ENCODE measurements at places on chromosomes 7 and 10. TPM values are rescaled to one million over a fixed set of nuclear protein-coding genes. Genes with fewer than 3 reads are reported as not detected.

The OPALIN gene
- not detected for total RNA-seq

The UCMA gene
- not detected for total RNA-seq

The CRTAC1 gene
- 1.1 TPM for total RNA-seq

The CYP2C19 gene
- not detected for total RNA-seq

The PRPS1L1 gene
- not detected for total RNA-seq

The ZNF804B gene
- not detected for total RNA-seq

The ERLIN1 gene
- 55.8 TPM for total RNA-seq

The BRI3 gene
- total RNA-seq: 188 TPM

The UTF1 gene
- 0.16 TPM for total RNA-seq

The SPDYE2 gene
- not detected for total RNA-seq

The NACAD gene
- total RNA-seq: 0.29 TPM

The PRDX3 gene
- 315 TPM for total RNA-seq

The NPSR1 gene
- not detected for total RNA-seq

The PAPOLB gene
- not detected for total RNA-seq

The ANK3 gene
- 0.66 TPM for total RNA-seq

The FAM25G gene
- total RNA-seq: 1.1 TPM

The ANLN gene
- 81.3 TPM for total RNA-seq

The ATP6V0A4 gene
- total RNA-seq: 0.22 TPM

The KCNH2 gene
- 0.37 TPM for total RNA-seq

The SOSTDC1 gene
- not detected for total RNA-seq

The RSPH10B gene
- total RNA-seq: not detected

The PCLO gene
- total RNA-seq: 1.2 TPM

The SCART1 gene
- total RNA-seq: 0.24 TPM

The FXYD4 gene
- total RNA-seq: not detected

The HOXA4 gene
- 2.3 TPM for total RNA-seq
